Activated naive CD8-positive, alpha-beta T cell treated with anti-CD3 and anti-CD28 coated beads for 36 hours (primary cell): ENCODE measurements at places on chromosomes 1 and 21.

- no peaks in the 10 kb centered on the region for H3K36me3 ChIP-seq
- H3K27ac ChIP-seq = no peak overlapping the region
- DNase-seq = no peak
- no peak overlapping the region for H3K4me3 ChIP-seq
Measured at GRCh38 chr21:40568807-40569206, 278.2 kb downstream of the DSCAM start.

DNA sequence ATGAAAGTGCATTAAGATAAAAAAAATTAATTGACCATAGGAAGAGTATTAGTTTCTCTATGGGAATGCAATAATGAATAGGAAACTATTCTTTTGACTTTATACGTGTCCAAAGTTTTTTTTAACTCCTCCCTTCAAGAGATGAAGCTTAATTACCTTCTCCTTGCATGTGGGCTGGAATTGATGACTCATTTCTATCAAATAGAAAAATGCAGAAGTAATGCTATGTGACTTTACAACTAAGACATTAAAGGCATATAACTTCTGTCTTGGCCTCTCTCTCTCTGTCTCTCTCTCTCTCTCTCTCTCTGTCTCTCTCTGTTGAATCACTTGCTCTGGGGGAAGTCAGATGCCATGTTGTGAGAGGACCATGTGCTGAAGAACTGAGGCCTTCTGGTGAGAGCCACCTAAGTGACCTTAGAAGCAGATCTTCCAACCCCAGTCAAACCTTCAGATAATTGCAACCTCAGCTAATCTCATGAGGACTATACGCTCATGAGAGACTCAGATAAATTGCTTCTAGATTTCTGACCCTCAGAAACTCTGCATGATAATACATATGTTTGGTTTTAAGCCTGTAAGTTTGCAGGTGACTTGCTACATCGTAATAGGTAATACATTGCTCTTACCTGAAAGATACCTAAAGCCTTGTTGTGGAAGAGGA, 414.2 kb downstream of the KCNT2 start:
- DNase-seq = no peak
- H3K4me1 ChIP-seq = no peaks in the 10 kb centered on the region
- no peaks in the 10 kb centered on the region for H3K36me3 ChIP-seq
- H3K4me3 ChIP-seq = no peak overlapping the region

DNA sequence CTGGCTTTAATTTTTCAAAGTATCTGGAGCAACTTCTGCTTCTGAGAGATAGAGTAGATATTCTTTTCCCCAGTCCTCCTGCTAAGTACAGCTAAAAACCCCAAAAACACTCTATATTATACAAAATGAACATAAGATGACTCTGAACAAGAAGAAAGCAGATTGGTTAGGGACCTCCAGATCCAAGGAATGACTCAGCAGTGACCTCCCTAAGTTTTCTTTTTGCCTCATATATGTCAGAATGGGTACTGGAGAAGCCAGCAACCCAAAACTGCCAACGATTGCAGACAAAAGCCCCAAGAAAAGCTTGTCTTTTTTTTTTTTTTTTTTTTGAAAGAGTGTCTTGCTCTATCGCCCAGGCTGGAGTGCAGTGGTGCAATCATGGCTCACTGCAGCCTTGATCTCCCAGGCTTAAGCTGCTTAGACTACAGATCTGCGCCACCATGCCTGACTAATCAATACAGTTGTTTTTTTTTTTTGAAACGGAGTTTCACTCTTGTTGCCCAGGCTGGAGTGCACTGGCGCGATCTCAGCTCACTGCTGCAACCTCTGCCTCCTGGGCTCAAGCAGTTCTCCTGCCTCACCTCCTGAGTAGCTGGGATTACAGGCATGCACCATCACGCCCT, 22.7 kb downstream of the NDUFS5 start:
- no peaks in the 10 kb centered on the region for H3K36me3 ChIP-seq
- H3K27ac ChIP-seq = no peak overlapping the region
- H3K27me3 ChIP-seq = no peaks in the 10 kb centered on the region
- peaks cover 4% of the 10 kb centered on the region for H3K4me1 ChIP-seq

GRCh38 chr1:15876357-15877055, 29.0 kb downstream of the SPEN start:
- DNase-seq = no peak
- no peak overlapping the region for H3K4me3 ChIP-seq
- H3K27ac ChIP-seq = no peak overlapping the region

DNA sequence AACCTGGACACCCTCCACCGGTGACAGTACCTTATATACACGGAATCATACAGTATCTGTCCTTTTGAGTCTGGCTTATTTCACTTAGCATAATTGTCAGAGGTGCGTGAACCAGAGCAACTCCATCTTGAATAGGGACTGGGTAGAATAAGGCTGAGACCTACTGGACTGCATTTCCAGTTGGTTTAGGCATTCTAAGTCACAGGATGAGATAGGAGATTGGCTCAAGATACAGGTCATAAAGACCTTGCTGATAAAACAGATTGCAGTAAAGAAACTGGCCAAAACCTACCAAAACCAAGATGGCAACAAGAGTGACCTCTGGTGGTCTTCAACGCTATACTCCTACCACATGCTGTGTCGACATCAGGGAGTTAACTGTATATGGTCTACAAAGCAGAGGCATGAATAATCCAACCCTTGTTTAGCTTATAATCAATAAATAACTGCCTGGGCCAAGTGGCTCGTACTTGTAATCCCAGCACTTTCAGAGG, 1.4 kb upstream of the FDPS start:
- peaks cover 4% of the 10 kb centered on the region for H3K27me3 ChIP-seq
- peaks cover 27% of the 10 kb centered on the region for H3K4me1 ChIP-seq
- H3K27ac ChIP-seq = peak overlapping the region; percentile 99
- DNase-seq = no peak

DNA sequence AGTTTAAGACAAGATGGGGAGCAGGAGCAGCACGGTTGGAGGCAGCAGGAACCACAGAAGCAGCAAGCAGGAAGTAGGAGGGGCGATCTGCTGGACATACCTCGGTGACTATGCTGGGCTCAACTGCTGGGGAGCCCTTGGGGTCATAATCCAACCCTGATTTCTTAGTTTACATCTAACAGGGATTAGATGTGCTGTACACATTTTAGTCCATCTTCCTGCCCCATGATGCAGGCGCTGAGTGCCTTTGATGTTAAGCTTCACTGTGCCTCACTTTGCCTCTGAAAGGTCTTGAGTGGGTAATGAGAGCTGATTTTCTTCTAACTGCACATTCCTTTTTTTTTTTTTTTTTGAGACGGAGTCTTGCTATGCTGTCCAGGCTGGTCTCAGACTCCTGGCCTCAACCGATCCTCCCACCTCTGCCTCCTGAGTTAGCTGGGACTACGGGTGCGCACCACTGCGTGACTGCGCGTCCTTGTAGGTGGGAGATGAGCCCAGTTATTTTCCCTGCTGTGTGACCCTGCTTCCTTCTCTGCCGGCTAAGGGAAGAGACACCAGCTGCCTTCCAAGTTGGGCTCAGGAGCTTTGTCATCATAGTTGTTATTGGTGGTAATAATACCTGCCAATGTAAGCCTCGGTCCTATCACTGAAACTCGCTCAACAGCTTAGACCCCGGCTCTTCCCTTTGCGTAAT, 1.1 kb upstream of the RCAN3 start:
- peak overlapping the region; percentile 93 for H3K27ac ChIP-seq
- peak overlapping the region; percentile 89 for H3K4me3 ChIP-seq
- H3K4me1 ChIP-seq = peaks cover 48% of the 10 kb centered on the region
- peak; percentile 51 for DNase-seq
- no peaks in the 10 kb centered on the region for H3K27me3 ChIP-seq

GRCh38 chr1:183844806-183845205, 39.9 kb downstream of the RGL1 start:
- H3K36me3 ChIP-seq = no peaks in the 10 kb centered on the region
- no peak overlapping the region for H3K4me3 ChIP-seq
- peaks cover 25% of the 10 kb centered on the region for H3K4me1 ChIP-seq
- DNase-seq = no peak
- no peaks in the 10 kb centered on the region for H3K27me3 ChIP-seq

DNA sequence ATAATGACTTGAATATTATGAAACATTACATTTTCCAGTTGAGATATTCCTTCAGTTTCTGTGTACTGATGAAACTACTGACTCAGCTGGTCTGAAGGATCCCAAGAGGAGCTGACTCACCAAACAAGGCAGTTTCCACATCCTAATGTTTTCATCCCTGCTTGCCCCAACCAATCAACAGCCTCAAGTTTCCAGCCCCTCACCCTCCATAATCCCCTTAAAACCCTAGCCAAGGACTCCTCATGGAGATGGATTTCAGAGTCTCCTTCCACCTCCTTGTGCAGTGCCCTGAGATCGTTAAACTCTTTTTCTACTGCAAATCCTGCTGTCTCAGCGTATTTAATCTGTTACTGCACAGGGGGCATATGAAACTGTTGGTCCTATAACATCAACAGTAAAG, 83.1 kb upstream of the HAO2 start:
- no peak for DNase-seq
- H3K27me3 ChIP-seq = peaks cover 32% of the 10 kb centered on the region
- H3K4me3 ChIP-seq = no peak overlapping the region
- no peaks in the 10 kb centered on the region for H3K36me3 ChIP-seq
- H3K27ac ChIP-seq = no peak overlapping the region
- H3K4me1 ChIP-seq = no peaks in the 10 kb centered on the region
